ENCODE measurements at places on chromosomes 5 and 9.
A peak's percentile ranks its signal among the peaks of the same experiment; 100 is the strongest.

DNA sequence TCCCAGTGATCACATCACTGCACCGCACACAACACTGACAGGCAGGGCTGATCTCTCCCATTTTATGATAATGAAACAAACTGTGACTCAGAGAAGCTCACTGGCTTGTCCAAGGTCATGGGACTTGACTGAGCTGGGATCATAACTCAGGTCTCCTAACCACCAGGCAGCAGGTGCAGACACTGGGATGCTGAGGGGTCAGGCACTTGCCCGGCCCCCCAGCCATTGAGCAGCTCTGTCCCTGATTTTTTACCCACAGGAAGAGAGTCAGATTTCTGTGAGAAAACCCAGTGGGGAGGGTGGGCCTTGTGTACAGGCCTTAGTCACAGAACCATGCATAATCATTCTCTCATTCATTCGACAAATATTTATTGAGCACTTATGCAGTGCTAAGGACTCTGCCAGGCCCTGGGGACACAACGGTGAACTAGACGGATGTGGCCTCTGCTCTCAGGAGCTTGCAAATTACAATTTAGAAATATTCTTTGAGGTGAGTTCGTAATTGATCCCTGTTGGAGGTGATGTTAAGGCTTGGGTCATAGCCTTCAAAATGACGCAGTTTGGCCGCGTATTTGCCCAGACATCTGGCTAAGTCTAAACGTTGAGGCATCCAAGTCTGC lies 54.5 kb upstream of the TGFBR1 start:
- DNase-seq, result no peak

- no peak for DNase-seq
Observed at GRCh38 chr5:160800375-160801275, 51.4 kb downstream of the ATP10B start.

GRCh38 chr5:91494447-91494996 lies 111.4 kb upstream of the ARRDC3 start:
- no peak for DNase-seq

DNA sequence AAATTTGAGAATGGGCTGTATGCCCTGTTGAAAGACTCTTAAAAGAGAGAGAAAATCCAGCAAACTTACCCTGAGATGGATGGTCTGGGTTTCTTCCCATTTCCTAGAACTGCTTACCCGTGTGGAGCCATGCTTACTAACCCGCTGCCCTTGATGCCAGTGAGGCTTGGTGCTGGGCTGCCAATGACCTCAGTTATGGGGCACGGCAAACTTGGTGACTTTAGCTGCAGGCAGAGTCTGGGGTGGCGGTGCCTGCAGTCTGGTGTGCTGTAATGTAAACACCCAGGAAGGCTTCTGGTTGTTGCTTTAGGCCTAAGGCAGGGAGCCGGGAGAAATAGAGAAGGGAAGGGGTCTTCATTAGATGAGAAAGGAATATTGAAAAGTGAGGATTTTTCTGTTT lies 7.3 kb upstream of the TENT4A start:
- no peak for DNase-seq

DNA sequence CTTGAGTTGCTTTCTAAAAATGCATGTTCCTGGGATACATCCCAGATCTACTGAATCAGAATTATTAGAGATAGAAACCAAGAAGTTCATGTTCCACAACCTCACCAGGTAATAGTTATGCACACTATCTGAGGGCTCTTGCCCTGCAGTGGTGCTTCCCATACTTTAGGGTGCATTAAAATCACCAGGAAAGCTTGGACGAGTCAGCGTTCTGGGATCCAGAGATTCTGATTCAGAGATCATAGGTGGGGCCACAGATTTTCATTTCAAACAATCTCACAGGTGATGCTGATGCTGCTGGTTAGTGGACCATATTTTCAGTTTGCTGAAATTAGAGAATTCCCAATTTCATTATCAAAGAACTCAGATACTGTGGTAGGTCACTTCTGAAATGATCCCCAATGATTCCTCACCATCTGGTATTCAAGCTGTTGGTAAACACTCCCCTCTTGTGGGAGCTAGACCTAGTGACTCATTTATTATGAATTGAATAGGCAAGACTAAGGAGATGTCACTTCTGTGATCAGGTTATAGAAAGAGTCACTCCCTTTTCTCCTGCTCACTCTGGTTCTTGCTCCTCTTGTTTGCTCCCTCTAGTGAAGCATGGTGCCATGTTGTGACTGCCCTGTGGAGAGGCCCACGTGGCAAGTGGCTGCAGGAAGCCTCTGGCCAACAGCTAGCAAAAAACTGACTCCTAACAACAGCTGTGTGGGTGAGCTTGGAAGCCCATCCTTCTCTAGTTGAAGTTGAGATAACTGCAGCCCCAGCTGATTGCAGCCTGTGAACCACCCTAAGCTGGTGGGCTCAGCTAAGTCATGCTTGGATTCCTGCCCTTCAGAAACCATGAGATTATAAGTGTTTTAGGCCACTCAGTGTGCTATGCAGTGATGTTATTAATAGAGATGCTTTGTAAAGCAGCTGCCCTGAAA lies 59.8 kb downstream of the SH3TC2 start:
- no peak for DNase-seq

- no peak for DNase-seq
Observed at GRCh38 chr5:55241746-55242145, 8.3 kb upstream of the CCNO start.

DNA sequence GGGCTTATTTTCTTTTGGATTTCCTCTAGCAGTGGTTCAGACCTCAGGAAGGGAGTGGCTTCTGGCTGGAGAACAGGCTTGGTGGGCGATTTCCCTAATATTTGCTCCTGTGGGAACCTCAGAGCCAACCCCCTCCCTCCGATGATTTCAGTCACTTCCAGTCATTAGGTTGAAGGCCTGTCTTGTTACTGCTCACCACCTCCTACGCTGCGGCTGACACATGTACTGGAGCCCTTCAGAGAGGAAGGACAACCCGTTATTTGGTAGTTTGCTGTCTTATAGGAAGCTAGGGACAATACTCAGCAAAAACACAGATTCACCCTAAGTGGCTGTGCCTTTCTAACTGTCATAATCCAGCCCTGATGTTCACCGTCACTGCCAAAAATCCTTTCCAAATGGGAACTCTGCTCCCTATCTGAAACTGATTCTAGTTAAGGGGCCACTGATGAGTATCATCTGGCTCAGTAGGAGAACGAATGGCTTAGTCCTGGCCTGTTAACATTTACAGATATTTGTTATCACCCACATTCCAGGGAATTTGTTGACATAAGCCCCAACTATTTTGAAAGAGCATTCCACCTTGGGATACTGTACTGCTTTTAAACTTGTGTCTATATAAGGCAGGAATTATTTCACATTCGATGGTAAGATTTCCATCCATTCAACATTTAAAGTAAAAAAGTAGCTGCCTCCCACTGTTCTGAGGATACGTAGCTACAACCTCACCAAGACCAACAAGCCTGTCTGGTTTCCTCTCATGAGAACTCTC lies 29.3 kb upstream of the ANKH start:
- DNase-seq, result no peak

DNA sequence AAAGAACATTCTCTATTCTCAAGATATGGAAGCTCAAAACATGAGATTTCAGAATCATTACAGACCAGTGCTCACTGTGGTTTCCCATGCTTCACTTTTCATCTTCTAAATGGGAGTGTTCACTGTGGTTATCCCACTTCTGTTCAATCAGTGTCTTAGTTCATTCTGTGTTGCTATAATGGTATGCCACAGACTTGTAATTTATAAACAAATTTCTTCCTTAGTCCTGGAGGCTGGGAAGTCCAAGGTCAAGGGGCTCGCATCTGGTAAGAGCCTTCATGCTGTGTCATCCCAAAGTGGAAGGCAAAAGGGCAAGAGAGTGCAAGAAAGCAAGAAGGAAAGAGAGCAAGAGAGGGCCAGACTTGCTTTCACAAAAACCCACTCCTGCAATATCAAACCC lies 146.3 kb downstream of the TTC39B start:
- DNase-seq, result no peak

DNA sequence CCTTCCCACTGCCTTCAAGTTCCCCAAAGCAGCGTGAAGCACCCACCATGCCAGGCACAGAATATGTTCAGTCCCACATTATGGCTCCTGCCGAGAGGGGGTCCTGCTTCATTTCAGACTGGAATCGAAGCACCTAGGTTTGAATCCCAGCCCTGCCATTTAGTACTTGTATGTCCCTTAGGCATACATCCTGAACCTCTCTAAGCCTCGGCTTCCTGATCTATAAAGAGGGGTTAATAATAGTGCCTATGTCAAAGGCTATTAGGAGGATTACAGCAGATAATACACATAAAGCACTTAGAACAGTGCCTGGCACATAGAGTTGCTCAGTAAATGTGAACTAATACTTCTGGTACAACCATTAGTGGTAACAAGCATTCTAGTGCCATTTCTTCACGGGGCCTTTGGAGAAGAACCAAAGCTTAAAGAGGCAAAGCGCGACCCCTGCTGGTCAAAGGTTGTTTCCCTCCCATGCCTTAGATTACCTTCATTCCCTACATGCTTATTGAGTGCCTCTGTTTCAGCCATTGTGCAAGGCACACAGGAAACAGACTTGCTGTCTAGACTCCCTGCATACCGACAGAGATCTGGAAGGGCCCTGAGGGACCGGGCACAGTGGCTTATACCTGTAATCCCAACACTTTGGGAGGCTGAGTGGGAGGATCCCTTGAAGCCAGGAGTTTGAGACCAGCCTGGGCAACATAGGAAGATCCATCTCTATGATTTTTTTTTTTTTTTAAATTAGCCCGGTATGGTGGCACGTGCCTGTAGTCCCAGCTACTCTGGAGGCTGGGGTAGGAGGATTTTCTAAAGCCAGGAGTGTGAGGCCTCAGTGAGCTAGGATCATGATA lies 98.3 kb downstream of the PPARGC1B start:
- peak; percentile 59 for DNase-seq

DNA sequence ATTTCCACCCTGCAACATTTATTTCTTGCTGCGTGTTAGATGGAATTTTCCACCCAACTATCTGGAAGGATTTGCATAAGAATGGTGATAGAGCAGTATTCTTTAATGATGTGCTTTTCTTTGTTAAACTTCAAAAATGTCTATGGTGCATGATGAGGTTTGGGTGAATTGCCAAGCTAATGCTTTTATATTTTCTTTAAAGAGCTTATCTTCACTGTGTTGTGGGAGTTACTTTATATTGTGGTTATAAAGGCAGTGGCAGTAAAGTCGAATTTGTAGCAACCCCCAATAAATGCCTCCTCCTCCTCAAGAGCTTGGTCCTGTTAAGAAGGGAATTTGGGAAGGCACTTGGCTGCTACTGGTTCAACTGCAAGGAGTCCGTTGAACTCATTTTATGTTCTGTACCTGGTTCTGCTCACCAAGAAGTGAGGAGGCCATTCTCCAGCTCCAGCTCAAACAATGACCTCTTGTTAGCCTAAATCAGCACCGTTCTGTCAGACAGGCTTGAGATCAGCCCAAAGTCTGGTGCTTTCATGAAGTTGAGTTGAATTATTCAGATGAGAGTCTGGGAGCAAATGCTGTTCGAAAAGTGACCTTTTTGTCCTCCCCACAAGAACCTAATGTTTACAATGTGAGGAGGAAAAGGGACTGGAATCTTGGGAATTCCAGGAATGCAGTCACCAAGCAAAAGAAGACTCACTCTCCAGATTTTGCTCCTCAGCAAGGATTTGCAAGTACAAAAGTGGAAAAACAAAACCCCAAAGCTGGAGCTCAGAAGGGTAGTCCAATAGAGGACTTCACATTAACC lies 217.0 kb downstream of the TMEM38B start:
- DNase-seq, result no peak

GRCh38 chr9:74951107-74951720 lies 1.5 kb downstream of the C9orf40 start:
- DNase-seq, result no peak

DNA sequence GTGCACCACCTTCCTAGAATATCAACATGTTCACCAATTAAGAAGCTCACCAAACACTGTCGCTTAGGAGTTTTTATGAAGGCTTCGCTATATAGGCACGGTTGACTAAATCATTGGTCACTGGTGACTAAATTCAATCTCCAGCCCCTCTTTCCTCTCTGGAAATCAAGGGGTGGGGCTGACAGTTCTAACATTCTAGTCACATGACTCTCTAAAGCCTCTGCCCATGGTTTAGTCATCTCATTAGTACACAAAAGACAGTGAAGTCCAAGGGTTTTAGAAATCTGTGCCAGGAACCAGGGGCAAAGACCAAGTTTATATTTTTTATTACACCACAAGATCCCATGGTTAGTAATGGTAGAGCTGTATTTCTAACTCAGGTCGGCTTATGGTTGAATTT lies 243.2 kb downstream of the ELAVL2 start:
- DNase-seq, result no peak

DNA sequence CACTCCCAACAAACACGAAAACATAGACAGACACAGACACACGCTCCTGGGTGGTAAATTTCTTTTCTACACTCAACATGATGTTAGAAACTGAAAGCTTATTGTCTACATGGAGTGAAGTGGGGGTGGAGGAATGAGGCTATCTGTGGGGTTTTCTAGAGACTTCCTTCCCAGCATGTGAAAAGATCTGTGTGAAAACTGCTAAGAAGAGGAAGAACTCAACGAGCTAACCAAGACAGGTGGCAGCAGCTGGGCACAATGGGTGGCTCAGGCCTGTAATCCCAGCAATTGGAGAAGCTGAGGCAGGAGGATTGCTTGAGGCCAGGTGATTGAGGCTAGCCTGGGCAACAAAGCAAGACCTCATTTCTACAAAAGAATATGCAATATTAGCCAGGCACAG lies 7.6 kb downstream of the FYB1 start:
- DNase-seq, result no peak

DNA sequence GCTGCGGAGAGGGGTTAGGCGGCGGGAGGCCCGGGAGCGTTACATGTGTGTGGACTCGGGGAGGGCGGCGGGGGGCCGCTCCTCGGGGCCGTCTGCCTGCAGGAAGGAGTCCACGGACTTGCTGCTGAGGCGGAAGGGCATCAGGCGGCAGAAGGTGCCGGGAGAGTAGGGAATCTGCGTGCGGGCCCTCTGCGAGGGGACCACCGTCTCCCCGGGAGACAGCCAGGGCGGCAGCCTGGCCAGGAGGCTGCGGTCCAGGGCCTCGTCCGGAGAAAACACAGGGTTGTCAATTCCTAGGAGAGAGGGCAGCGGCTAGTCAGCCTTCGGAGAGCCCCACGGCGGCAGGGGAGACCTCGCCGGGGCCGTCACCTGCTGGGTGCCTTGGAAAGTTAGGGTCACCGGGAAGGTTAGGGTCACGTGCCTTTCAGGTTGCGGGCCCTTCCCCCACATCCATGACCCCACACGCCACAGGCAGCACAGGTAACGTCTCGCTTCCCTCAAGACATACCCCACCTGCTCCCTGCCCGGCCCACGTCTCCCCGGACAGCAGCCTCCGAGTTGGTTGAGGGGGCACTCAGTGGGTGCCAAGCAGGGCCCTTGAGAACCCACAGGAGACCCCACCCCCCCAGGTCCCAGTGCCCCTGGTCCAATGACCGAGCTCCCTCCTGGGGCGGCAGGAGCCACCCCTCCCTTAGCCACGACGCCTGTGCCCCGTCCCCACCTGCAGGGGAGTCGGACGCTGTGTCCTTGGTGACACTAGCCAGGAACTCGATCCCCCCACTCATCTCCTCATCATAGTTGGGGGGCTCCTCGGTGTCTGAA lies 32.1 kb downstream of the EXOC3 start:
- DNase-seq, result no peak

GRCh38 chr5:62942384-62942783 lies 363.8 kb downstream of the LRRC70 start:
- no peak for DNase-seq
